ENCODE measurements at places on chromosomes 1 and 21. TPM values are rescaled to one million over a fixed set of nuclear protein-coding genes. Genes with fewer than 3 reads are reported as not detected.

The OR2T33 gene
- total RNA-seq, result not detected

The ALDH9A1 gene
- total RNA-seq, result 43.7 TPM

DNA sequence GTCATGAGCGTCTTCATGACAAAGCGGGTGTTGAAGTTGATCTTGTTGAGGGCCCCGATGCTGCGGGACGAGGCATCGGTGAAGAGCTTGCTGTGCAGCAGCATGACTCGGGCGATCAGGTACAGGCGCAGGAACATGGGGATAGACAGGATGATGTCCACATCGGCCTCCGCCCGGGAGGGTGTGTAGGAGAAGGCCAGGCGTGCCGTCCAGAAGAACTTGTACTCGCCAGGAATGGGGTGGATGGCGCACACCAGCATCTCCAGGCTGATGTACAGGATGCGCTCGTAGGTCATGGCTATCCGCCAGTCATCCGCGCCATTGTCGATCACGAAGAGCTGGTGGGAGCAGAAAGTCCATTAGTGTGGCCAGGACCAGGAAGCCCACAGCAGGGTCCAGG lies 98.0 kb downstream of the KCNN3 start:
- no peak overlapping the region for H3K4me3 ChIP-seq
- peaks cover 4% of the 10 kb centered on the region for H3K4me1 ChIP-seq
- H3K27me3 ChIP-seq, result peaks cover 68% of the 10 kb centered on the region
- H3K27ac ChIP-seq, result no peak overlapping the region
- DNase-seq, result no peak

DNA sequence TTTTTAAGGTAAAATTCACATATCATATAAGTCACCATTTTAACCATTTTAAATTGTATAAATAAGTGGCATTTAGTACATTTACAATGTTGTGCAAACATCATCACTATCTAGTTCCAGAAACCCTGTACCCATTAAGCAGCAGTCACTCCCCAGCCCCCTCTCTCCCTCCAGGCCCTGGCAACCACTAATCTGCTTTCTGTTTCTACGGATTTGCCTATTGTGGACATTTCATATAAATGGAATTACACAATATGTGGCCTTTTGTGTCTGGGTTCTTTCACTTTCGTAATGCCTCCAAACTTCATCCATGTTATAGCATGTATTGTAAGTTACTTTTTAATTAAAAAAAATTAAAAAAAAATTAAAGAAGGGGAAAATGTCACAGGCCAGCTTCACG lies 58.0 kb upstream of the RAB3GAP2 start:
- H3K27ac ChIP-seq, result no peak overlapping the region
- H3K4me1 ChIP-seq, result no peaks in the 10 kb centered on the region
- no peaks in the 10 kb centered on the region for H3K36me3 ChIP-seq
- H3K27me3 ChIP-seq, result 0 out of 2 replicates have a peak, but pooled peaks cover 1% of the 10 kb centered on the region
- DNase-seq, result peak; percentile 8
